ENCODE measurements at places on chromosomes 4 and X. TPM values are rescaled to one million over a fixed set of nuclear protein-coding genes. Genes with fewer than 3 reads are reported as not detected.

DNA sequence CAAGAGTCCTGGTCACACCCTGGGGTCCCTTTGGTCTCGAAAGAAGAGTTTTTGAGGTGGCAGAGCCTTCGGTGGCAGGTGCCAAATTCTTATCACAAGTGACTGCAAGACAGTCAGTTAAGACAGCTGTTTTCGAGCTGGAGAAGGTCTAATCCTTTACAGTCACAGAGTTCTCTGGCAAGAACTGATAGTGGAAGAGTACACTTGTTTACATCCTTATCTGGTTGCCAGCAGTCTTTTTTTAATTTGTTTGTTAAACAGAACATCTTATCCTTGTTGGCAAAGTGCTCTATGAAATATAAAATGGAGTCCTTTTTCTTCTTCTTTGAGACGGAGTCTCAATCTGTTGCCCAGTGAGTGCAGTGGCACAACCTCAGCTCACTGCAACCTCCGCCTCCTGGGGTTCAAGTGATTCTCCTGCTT lies 50.4 kb upstream of the ELOVL6 start:
- H3K27ac ChIP-seq: no peak overlapping the region
- H3K4me1 ChIP-seq: no peaks in the 10 kb centered on the region
- no peaks in the 10 kb centered on the region for H3K27me3 ChIP-seq

DNA sequence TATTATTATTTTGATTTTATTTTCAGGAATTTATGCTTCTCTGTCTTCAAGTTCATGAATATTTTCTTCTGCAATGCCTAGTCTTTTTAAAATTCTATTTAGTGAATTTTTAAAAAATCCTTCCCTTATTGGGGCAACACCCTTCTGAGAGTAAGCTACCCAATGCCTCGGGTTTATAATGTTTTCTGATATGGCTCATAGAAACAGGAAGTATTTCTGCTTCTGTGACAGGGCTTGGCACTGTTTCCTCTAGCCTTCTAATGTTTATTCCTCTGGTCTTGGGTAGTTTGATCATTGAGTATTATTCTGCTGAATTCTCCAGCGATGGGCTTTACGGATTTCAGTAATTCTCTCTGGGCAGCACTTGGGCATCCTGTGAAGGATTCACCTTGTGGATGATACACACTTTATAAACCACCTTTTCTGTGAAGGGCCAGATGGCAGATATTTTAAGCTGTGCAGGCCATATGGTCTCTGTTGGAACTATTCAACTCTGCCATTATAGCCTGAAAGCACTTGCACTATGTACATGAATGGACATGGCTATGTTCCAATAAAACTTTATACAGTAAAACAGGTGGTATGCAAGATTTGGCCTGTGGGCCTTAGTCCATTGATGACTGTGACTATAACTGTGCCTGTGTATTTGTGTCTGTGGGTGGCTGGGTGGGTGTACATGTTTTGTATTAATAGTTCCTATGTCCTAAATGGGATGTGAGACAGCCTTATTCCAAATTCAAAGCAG lies 95.9 kb upstream of the FAT1 start:
- DNase-seq: no peak
- no peaks in the 10 kb centered on the region for H3K36me3 ChIP-seq
- no peaks in the 10 kb centered on the region for H3K4me1 ChIP-seq
- no peak overlapping the region for H3K27ac ChIP-seq

Gene PCDH18
- 0.99 TPM for polyA plus RNA-seq

Gene KCNE5
- polyA plus RNA-seq: not detected

Gene DOK7
- 2.8 TPM for polyA plus RNA-seq

Gene HEPH
- polyA plus RNA-seq: 0.38 TPM
